ENCODE measurements at places on chromosomes 13 and 19. TPM values are rescaled to one million over a fixed set of nuclear protein-coding genes. Genes with fewer than 3 reads are reported as not detected.
A peak's percentile ranks its signal among the peaks of the same experiment; 100 is the strongest.

SLC10A2 gene
- not detected for total RNA-seq

DNA sequence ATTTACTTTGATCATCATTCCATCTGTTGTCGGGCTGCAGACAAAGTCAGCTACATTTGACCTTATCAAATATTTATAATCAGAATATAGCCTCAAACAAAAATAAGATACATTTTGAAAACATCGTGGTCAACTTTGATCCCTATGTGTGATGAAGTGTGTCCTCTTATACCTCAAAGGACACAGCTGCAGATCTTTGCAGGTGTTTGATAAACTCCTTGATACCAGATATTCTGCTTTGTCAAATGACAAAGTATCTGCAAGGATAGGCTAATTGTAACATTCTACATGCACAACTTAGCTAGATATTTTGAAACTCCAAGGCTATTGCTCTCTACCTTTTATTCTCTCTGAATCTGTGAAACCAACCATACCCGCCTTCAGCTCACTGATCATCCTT lies 44.0 kb downstream of the PHF11 start:
- DNase-seq, result no peak

FCAR gene
- not detected for total RNA-seq

KCTD12 gene
- total RNA-seq, result 1.7 TPM

GRCh38 chr13:114339857-114340534 lies 25.7 kb downstream of the CHAMP1 start:
- peak; percentile 85 for DNase-seq

GRCh38 chr19:10831987-10832938 lies 3.7 kb downstream of the TMED1 start:
- no peak for DNase-seq

ZNF296 gene
- total RNA-seq, result 4.7 TPM

- peak; percentile 81 for DNase-seq
Measured at GRCh38 chr13:94674609-94675348, 37.6 kb downstream of the SOX21 start.

FBXL12 gene
- 31.5 TPM for total RNA-seq

NAT14 gene
- total RNA-seq, result 29.7 TPM

DNA sequence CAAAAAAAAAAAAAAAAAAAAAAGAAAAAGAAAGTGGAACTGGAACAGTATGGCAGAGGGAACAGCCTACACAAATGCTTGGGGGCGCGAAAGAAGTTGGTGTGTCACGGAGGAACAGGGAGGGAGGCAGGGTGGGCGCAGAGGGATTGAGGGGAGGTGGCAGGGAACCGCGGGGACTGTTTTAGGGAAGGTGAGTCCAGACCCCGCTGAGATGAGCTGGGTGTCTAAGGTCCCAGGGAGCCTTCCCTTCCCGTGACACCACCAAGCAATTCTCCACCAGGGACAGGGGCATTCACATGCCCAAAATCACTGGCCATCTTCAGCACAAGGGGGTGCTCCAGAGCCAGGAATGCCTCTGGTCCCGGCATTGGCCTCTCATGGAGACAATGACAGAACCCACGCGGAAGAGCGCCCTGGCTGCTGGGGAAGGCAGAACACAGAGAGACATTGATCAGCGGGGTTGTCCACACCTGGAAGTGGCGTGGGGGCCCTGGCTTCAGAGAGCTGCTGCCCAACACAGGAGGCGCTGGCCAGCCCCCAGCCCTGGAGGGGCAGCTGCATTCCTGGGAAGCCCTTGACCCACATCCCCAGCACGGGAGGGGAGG lies 6.9 kb downstream of the PEAK3 start:
- peak; percentile 69 for DNase-seq

DNA sequence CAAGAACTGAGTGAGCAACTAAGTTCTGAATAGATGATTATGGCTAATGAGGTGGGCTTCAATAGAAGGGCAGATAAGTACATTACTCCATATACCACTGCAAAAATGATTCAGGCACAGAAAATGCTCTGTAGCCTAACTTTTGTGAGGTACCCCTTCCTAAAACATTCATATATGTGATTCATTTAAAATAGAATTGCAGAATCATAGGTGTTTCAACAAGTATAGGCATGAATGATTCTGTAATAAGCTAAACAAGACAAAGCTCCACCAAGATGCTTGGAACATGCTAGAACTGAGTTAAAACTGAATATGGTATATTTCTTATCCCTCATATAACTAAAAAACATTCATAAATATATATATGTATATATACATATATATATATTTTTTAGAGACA lies 12.1 kb downstream of the KBTBD7 start:
- DNase-seq, result no peak

- no peak for DNase-seq
Measured at GRCh38 chr19:1132552-1133383, 29.0 kb downstream of the GPX4 start.

DNA sequence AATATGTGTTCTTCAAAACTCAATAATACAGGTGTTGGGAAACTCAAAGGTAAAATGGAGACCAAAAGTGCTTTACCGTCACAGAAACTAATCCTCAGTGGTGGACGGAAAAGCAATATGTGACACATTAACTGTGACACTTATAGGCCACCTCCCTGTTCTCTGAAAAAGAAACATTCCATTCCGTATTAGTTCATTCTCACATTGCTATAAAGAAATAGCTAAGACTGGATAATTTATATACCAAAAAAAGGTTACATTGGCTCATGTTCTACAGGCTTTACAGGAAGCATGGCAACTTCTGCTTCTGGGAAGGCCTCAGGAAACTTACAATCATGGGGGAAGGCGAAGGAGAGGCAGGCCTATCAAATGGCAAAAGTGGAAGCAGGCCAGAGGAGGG lies 435.3 kb upstream of the HTR2A start:
- DNase-seq, result no peak

GRCh38 chr13:36774931-36775330 lies 44.1 kb upstream of the RFXAP start:
- DNase-seq, result no peak

TMEM150B gene
- total RNA-seq, result not detected

SBNO2 gene
- total RNA-seq, result 7.9 TPM
